ENCODE measurements at places on chromosomes 7 and 10.

DNA sequence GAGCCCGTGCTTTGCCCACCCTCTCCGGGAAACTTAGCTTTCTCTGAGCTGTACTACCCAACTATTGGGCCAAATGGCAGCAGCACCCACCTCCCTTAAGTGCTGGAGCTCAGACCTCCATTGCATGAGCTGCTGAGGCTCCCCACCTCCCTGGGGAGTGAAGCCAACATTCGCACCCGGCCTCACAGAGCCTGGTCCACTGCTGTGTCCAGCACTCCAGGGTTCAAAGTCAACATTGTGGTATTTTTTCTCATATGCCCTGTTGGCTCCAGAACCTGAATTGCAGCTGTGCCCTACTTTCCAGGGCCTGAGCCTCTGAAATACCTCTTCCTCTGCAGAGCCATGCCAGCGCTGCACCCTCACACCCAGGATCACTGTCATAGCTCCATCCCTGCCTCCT, 29.7 kb downstream of the ITGA8 start:
- no peak for DNase-seq

DNA sequence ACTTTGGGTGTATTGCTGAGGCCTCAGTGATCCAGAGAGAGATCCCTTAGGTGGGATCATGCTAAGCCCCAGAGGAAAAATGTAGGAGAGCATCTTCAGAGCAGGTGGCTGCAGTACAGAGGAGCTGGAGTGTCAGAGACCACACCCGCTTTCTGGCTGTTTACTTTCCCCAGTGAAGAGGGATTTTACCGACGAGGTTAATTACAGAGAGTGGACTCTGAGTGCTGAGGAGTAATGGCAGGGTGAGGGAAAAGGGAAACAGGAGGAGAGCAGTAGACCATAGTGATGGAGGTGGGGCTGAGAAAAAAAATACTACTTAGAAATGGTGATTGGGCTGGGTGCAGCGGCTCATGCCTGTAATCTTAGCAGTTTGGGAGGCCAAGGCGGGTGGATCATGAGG, 43.3 kb upstream of the HBP1 start:
- DNase-seq = no peak

DNA sequence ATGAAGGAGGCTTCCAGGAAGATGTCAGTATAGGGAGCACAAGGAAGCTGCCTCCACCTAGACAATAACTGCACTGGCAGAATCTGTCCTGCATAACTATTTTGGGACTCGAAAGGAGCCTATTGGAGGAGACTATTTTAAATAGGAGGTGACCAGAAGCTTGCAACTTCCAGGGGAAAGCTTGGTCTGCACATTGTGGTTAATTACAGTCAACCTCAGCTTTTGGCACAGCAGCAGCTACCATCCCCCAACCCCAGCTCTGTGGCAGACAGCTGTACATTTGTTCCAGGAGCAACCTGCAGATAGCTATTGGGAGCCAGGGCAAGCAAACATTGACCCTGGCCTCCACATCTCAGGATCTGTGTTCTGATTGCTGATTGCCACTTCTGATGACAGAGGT, 46.3 kb upstream of the NANOS1 start:
- no peak for DNase-seq

DNA sequence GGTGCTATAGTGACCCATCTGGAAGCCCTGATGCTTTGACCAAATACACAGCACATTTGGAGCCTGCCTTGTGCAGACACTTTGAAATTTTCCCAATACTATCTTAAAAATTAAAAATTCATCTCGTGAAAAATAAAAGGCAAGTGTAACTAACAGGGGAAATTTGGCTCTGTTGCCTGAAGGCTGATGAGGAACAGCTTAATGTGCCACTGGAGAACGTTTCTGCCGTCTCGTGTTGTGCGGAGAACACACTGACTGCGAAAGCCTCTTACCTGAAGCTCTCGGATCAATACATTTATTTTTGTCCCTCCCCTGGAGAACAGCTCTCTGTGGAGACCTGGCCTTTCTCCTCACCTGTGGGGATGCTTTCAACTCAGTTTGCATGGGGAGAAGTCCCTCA, 77.2 kb upstream of the CHST15 start:
- no peak for DNase-seq

DNA sequence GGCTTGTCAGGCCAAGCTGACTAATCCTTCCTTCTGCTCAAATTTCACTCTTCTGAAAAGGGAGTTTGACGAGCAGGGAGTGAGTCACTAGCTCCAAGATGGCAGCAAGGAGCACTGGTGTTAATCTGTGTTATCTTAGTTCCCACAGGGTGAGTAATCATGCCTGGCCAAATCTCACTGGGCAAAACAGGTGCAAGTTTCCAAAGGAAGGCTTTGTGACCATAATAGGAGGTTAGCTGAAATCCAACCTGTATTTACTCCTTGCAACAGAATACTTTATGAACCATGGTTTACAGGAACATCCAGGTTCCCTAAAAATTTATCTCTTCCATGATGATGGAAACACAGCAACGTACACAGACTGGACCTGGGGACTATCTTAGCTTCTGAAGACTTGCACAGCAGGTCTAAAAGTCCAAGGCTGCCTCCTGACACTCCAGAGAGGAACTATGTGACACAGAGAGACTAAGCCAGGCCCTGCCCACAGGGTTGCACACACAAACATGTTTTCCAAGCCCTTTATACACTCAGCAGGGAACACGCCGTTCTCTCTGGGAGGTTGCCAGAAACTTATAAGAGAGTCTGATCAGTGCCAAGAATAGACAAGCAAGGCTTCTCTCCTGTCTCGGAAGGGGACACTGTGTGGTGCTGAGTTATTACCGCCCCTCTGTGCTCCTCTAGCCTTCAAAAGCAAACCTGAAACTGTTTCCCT, 46.3 kb downstream of the PDK4 start:
- DNase-seq = no peak
